ENCODE measurements at places on chromosomes 7 and 10. TPM values are rescaled to one million over a fixed set of nuclear protein-coding genes. Genes with fewer than 3 reads are reported as not detected.
A peak's percentile ranks its signal among the peaks of the same experiment; 100 is the strongest.

DNA sequence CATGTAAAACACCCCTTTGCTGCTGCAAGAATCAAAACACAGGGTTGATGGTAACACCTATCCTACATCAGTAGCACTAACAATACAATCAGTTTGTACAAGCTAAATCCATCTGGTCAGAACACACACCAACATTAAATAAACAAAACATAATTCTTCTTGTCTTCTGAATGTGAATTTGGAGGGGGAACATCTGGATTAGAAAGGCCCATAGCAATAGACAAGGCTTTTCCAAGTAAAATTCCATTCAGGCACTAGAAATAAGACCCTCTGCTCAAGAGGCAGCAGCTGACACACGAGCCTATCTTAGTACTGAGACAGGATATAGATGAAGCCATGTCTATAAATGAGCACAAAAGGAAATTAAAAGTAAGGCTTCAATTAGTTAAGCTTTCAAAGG is 839.9 kb upstream of the LRRTM3 start:
- no peak for DNase-seq

- peak; percentile 92 for DNase-seq
These were observed 83.8 kb downstream of the BMS1 start for GRCh38 chr10:42866115-42866995.

DNA sequence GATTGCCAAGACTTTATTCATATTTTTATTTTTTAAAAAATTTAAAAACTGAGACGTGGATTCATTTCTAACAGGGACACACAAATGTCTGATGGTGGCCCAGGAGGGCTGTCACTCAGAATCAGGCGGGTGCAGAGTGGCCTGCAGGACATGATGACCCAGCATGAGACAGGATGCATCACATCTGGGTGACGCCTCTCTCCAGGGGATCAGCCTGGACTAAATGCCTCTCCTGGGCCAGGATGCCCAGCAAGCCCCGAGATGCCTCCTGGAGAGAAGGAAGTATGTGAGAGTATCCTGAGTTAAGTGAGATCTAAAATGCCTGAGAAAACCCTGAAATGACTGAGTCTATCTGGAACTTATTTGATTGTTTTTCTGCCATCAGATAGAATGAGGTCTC is 16.9 kb upstream of the MTURN start:
- DNase-seq = no peak

- peak; percentile 26 for DNase-seq
These were observed 4.3 kb downstream of the TLX1 start for GRCh38 chr10:101135141-101136006.

GRCh38 chr10:45371560-45371959 is 2.5 kb upstream of the ALOX5 start:
- no peak for DNase-seq

- no peak for DNase-seq
These were observed 173.3 kb downstream of the RAPGEF5 start for GRCh38 chr7:22183522-22184280.

GRCh38 chr7:81594767-81595166 is 175.1 kb downstream of the HGF start:
- no peak for DNase-seq

- DNase-seq = peak; percentile 38
These were observed 36.6 kb upstream of the AGR3 start for GRCh38 chr7:16918288-16918895.

DNA sequence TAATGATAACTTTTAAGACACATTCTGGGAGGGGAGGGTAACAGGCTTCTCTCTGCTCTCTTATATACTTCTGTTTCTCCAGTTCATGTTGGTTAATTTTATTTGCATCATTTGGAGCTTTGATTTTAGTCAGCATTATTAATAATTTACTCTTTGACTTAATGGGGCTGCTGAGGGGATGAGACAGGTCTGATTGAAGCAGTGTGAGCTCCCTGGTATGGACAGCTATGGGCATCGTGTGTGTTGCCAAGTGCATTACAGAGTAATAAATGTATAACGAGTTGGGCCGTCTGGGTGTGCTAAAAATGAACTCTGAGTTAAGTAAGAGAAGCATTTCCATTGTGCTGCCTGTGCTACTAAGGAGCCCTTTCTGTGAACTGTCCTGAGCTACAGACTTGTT is 31.7 kb upstream of the IKZF1 start:
- DNase-seq = no peak

GRCh38 chr7:92276460-92276864 is 30.7 kb downstream of the ANKIB1 start:
- DNase-seq = no peak

- DNase-seq = no peak
These were observed 4.5 kb upstream of the SEC31B start for GRCh38 chr10:100524206-100524605.

DNA sequence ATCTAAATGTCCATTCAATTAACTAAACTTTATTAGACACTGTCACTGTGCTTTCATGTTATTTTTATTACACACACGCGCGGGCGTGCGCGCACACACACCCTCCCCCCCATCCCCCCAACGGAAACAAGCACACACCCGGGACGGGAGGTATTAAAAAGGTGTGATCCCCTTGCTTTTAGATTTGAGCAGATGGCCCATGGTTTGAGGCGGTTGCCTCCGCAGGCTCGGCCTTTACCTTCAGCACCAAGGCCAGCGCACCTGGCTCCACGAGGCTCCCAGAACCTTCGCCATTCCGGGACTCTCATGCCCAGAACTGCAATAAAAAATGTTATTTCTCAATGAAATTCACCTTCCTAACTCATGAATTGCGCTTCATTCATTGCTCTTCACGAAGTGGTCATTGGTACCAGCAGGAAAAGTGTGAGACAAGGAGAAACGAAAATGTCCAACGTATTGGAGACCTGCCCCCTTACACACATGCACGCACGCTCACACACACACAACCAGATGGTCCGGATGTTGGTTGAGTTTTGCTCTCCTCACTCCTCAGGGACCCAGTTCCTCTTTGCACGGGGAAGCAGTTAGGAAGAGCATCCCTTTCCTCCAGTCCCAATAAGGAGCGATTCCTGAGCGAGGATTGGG is 20.8 kb upstream of the PTF1A start:
- DNase-seq = no peak

DNA sequence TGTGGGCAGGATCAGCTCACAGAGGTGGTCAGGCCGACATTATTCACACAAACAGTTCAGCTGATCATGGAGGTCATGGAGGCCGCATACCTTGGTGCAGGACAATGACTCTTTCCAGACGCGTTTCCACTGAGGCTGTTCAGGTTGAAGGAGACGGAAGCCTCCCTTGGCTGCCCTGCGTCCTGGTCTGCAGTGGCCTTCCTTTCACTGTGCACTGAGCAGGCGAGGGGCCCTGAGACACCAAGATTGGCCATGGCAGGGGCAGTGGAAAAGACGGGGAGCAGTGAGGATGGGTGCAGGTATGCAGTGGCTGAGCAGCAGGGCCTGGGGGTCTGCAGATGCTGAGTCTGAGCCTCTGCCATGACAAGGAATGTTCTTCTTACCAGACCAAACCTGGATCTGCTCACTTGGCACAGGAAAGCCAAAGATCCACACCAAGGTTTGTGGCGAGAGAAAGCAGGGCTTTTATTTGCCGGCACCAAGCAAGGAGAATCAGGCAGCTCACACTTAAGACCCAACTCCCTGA is 263.3 kb downstream of the GLRX3 start:
- no peak for DNase-seq

GRCh38 chr7:96188174-96188581 is 133.7 kb downstream of the SLC25A13 start:
- DNase-seq = no peak

- no peak for DNase-seq
These were observed 58.1 kb downstream of the NHLRC2 start for GRCh38 chr10:113912582-113912981.

- no peak for DNase-seq
These were observed 78.3 kb upstream of the THSD7A start for GRCh38 chr7:11910253-11910652.

- DNase-seq = no peak
These were observed 21.3 kb downstream of the MLXIPL start for GRCh38 chr7:73602721-73603651.

- DNase-seq = no peak
These were observed 15.6 kb upstream of the WDR11 start for GRCh38 chr10:120835603-120836002.

GRCh38 chr7:28830846-28831245 is 127.3 kb downstream of the TRIL start:
- DNase-seq = no peak

EIF3B gene
- polyA plus RNA-seq = 140 TPM

TMEM184A gene
- polyA plus RNA-seq = 1.5 TPM

MKX gene
- polyA plus RNA-seq = not detected

CCL24 gene
- not detected for polyA plus RNA-seq

SLK gene
- polyA plus RNA-seq = 4.0 TPM

ASB10 gene
- polyA plus RNA-seq = not detected

CDHR1 gene
- 0.02 TPM for polyA plus RNA-seq

MYH16 gene
- polyA plus RNA-seq = 0.41 TPM
